ENCODE measurements at places on chromosomes 16 and 17.

DNA sequence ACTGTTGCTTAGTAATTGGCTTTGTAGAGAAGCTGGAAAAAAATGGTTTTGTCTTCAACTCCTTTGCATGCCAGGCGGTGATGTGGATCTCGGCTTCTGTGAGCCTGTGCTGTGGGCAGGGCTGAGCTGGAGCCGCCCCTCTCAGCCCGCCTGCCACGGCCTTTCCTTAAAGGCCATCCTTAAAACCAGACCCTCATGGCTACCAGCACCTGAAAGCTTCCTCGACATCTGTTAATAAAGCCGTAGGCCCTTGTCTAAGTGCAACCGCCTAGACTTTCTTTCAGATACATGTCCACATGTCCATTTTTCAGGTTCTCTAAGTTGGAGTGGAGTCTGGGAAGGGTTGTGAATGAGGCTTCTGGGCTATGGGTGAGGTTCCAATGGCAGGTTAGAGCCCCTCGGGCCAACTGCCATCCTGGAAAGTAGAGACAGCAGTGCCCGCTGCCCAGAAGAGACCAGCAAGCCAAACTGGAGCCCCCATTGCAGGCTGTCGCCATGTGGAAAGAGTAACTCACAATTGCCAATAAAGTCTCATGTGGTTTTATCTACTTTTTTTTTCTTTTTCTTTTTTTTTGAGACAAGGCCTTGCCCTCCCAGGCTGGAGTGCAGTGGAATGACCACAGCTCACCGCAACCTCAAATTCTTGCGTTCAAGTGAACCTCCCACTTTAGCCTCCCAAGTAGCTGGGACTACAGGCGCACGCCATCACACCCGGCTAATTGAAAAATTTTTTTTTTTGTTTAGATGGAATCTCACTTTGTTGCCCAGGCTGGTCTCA lies 6.2 kb upstream of the TMEM235 start:
- no peak for DNase-seq

GRCh38 chr17:53912117-53912516 lies 89.4 kb downstream of the KIF2B start:
- no peak for DNase-seq

- DNase-seq, result no peak
Measured at GRCh38 chr17:3887804-3888203, 5.0 kb downstream of the CAMKK1 start.

DNA sequence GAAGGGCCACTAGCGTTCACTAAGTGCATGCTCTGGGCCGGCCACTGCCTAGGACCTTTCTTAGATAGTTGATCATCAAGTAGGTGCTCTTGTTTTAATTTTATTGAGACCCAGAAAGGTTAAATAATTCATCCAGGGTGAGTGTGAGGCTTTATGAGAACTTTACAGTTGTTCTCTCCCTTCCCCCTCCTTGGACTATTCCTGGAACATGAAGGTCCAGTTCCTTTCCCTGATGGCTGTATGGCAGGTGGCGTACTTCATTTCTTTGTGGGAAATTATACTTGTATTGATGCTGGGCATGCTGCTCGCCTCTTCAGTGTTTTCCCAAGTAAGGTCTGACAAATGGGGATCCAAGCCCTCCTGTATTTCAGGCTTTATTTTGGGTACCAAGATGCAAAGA lies 8.5 kb downstream of the SGF29 start:
- no peak for DNase-seq

GRCh38 chr16:11218604-11218962 lies 37.4 kb downstream of the SOCS1 start:
- DNase-seq, result no peak

GRCh38 chr16:53744449-53744848 lies 40.5 kb downstream of the FTO start:
- DNase-seq, result peak; percentile 14

- no peak for DNase-seq
Measured at GRCh38 chr17:79395545-79395944, 215.3 kb downstream of the RBFOX3 start.

DNA sequence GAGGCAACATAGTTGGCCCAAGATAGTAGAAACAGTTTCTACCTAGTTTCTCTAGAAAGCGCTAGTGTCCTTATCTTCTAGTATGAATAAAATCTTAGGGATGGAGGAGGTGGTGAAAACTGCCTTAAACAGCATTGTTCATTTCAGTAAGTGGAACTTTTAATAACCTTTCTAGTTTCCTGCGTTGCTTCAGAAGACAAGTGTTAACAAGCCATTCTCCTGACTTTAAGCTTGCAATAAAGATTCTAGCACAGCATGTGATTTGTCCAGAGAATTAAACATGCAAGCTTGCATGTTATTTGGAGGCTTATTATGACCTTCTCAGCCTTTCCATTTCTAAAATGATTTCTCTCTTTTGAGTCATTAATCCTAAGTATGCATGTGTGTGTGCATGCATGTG lies 72.3 kb downstream of the TANGO6 start:
- no peak for DNase-seq

- DNase-seq, result no peak
Measured at GRCh38 chr17:48644910-48645557, 18.9 kb upstream of the HOXB9 start.

- no peak for DNase-seq
Measured at GRCh38 chr16:82580298-82580890, 46.4 kb upstream of the CDH13 start.

- no peak for DNase-seq
Measured at GRCh38 chr17:3962217-3962964, 1.8 kb downstream of the ATP2A3 start.

- no peak for DNase-seq
Measured at GRCh38 chr16:8950580-8951077, 13.1 kb downstream of the USP7 start.

DNA sequence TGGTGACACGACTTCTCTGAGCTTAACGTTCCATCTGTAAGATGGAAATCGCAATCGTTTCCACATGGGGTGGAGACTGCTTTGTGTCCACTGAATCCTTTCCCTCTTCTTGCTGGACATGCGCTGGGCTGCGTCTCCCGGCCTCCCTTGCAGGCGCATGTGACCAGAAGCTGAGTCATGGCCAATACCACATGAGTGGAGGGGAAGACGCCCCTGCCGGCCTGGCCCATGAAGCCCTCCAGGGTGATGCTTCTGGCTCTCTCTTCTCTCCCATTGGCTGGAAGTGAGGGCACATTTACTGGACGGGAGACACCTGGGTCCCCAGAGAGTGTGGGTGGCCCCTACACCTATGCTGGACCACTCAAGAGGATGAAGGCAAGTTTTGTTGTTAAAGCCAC lies 71.1 kb downstream of the DYNLRB2 start:
- no peak for DNase-seq

- DNase-seq, result no peak
Measured at GRCh38 chr17:59811209-59811608, 81.5 kb downstream of the TUBD1 start.

DNA sequence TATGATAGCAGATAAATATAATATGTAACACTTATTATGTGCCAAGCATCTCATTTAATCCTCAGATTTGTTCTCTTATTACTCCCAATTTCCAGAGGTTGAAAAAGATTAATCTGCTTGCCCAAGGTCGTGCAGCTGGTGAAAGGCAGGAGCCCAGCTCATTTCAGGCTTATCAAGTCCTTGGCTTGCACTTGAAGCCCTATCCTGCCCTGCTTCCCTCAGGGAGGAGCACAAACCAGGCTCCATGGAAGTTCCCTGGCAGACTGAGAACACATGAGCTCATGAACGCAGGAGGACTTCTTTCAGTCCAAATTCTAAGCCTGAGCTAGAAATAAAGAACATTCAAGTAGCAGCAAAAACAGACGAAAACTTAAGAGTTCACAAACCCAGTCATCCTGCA lies 74.8 kb downstream of the USP31 start:
- no peak for DNase-seq

- no peak for DNase-seq
Measured at GRCh38 chr16:12833926-12834325, 30.2 kb upstream of the CPPED1 start.

DNA sequence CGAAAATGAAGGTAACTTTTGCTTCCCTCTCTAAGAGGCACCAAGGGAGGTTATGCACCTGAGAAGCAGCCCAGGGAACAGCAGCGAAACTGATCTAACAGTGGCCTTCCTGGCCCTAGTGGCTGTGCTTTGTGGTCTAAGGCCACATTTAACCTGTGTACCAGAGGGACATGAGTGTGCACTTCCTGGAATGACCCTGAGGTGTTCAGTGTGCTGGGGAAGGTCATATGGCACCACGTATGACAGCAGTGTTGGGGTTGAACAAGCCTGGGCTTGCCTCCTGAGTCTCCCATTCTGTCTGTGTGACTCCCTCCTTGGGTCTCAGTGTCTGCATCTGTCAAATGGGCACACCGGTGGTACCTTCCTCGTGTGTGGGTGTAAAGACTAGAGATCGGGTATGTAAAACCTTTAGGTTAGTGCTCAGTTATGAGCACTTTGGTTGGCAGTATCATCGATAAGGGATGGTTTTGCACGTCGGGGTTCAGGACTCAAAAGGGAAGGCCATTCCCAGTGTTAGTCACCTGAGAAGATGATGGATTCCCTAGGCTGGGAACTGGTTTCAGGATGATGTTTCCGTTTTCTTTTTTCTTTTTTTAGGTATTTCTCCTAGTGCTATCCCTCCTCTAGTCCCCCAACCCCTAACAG lies 31.9 kb downstream of the PLCG2 start:
- no peak for DNase-seq

- no peak for DNase-seq
Measured at GRCh38 chr16:86708431-86708830, 130.1 kb downstream of the FOXL1 start.

GRCh38 chr16:12901204-12901596 lies 198 bp upstream of the SHISA9 start:
- DNase-seq, result no peak

- peak; percentile 67 for DNase-seq
Measured at GRCh38 chr17:32876417-32877163, at the start of gene MYO1D. Gene MYO1D (minus strand): TSS chr17:32877124. CDS start chr17:32876872, 252 bp downstream.

DNA sequence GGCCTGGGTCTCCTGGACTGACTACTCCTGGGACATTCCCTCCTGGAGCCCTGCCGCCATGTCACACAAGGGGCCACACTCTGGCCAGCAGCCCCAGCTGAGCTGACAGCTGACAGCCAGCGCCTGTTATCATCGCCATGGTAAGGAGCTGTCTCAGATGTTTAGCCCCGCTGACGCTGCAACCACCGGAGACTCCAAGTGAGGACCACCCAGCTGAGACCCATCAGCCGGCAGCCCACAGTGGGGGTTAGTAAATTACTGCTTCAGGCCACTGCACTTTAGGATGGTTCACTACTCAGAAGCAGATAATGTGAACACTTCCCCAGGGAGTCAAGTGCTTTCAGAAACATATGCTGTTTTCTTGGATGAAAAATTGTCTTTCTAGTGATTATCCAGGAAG lies 14.6 kb upstream of the SPHK1 start:
- no peak for DNase-seq

GRCh38 chr17:64662774-64663367 lies 764 bp upstream of the SMURF2 start:
- no peak for DNase-seq

DNA sequence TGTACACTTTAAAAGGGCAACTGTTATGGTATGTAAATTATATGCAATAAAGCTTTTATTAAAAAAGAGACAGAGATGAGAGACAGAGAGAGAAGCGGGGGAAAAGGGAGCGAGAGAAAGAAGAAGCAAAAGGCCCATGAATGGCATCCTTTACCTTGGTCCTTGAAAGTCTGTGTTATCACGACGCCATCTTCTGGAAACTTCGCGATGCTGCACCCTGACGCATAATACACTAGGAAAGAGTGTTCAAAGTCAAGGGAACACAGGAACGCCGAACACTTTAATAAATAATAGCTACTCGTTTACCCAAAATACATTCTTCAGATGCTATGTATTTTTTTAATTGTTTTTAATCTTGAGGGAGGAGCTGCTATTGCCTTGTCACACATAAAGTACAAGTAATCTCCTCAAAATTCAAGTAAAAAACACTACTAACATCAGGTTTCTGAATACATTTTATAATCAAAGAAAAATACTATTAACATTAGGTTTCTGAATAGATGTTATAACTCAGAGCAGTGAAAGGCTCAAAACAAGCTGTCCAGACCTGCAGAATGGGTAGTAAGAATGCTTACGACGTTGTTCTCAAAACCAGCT lies 23.0 kb upstream of the SLC38A8 start:
- DNase-seq, result peak; percentile 48

DNA sequence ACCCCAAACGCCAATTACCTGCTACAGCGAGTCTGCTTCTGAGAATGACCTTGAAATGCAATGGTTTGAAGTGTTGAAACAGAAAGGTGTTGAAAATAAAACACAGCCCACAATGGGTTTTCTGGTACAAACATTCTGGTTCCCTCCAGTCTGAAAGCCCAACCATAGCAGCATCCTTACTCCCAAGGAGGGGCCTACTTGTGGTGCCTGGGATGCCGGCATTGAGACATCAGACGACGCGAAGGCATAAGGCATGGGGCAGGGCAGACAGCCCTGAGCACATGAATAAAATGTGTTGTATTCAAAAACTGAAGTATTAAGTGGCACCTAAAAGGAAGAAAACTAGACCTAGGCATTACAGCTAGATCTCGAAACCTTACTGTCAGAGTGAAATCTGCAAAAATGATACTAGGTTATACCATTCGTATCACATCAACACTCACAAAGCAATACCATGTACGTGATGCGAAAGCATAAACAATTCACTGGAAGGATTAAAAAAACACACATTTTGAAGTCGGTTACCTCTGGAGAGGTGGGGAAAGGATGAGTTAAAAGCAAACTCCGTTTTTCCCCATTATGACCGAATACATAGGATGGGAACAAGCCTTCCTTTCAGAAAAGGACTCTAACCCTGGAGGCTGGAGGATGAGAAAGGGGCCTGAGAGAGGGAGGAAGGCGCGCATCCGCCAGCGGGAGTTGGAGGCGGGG lies 702 bp downstream of the NUDT21 start:
- DNase-seq, result no peak

DNA sequence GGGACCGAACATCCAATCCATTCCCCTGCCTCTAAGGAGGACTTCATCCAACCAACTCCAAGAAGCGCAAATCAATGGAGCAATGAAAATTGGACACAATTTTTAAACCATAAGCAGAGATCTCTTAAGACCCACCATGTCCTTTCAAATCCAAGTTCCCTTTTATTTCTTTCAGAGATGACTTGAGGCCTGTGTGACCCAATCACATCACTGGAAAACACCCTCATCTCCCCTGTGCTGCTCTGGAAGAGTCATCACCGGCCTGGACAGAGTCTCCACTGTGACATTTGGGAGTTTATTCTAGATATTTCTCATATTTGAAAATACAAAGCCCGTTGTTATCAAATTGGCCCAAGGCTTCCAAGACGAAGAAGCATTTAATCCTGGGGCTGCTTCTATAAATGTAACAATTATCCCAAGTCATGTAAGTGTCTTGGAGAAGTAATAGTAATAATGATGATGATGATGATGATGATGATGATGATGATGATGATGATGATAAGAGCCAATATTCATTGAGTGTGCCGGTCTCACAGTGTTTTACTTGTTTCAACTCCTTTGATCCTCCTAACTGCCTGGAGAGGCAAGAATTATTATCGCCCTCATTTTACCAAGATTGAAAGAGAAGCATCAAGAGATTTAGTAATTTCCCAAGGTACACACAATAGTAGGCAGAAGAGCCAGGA lies 72.1 kb downstream of the COPRS start:
- DNase-seq, result no peak

DNA sequence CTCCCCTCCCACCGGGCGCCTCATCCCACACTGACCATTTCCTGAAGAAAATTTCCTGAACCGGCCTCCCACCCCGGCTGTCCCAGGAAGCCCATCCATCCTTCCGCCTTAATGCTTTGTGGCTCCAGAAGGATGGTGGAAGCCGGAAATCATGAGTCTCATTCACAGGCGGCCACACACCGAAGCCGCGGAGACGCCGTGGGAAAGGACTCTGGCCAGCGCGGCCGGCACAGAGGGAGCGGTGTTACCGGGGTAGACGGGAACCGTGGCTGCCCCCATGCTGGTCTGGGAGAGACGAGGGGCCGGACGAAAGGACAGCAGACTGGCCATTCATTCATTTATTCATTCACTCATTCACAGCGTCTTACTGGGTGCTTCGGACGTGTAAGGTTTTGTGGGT lies 326.8 kb downstream of the SEC14L1 start:
- DNase-seq, result no peak
